ENCODE measurements at places on chromosomes 3 and 15. TPM values are rescaled to one million over a fixed set of nuclear protein-coding genes. Genes with fewer than 3 reads are reported as not detected.
A peak's percentile ranks its signal among the peaks of the same experiment; 100 is the strongest.

TEX55 gene
- total RNA-seq, result not detected

MAGEL2 gene
- total RNA-seq, result not detected

CCR9 gene
- not detected for total RNA-seq

GRCh38 chr3:48397767-48398681 is 26.0 kb downstream of the FBXW12 start:
- no peak overlapping the region for H3K27ac ChIP-seq
- no peaks in the 10 kb centered on the region for H3K4me1 ChIP-seq
- H3K27me3 ChIP-seq, result peaks cover 3% of the 10 kb centered on the region
- H3K36me3 ChIP-seq, result no peaks in the 10 kb centered on the region

GRCh38 chr3:5766848-5767247 is 579.3 kb downstream of the EDEM1 start:
- no peak for DNase-seq
- H3K4me3 ChIP-seq, result no peak overlapping the region
- H3K27me3 ChIP-seq, result no peaks in the 10 kb centered on the region

DNA sequence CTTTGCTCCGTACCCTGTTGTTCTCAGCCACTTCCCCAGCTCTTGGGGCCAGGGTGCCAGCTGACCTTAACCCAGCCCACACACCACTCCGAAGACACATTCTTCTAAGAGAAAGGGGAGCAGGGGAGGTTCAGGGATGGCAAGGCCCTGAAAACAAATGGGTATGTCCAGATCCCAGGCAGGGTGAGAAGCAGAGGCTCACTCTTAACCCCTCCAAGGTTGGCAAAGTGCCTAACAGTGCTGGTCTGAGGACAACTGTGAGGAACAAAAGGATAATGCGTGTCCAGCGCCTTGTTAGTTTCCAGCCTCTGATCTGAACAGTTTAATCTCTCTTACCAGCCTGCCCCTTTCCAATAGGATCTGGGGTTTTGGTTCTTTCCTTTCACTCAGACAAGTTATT is 1.5 kb downstream of the TMEM44 start:
- no peaks in the 10 kb centered on the region for H3K27me3 ChIP-seq
- H3K36me3 ChIP-seq, result no peaks in the 10 kb centered on the region
- peaks cover 5% of the 10 kb centered on the region for H3K4me1 ChIP-seq

DNA sequence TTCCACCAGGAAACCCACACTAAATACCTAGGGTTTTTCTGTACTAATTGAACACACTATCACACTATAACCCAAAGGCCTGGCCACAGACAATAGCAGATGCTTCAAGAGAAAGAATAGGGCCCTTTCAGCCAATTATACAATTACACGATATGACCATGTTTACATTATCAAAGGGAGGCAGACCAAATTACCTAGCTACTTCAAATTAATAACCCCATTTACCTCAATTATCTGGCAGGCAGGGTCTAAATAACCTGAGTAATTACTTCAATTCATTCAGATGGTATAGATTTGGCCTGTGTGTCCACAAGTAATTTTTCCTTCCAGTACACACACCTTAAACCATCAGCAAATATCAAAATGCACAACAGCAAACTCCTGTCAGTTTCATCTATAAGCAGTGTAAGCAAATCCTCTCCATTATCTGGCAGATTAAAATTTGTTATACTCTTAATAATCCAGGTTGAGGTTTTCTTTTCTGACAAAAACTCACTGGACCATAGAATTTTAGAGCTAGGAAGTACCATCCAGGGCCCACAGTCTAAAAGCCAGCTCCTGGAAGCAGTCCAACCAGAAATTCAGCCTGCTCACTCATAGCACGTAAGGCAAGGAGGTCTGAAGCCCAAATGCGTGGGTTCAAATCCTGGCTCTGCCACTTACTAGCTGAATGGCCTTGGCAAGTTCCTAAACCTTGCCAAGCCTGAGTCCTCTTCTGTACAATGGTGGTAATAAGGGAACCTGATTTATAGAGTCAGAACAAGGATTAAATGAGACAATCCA is 51.8 kb downstream of the RFTN1 start:
- DNase-seq, result no peak
- no peaks in the 10 kb centered on the region for H3K27me3 ChIP-seq
- H3K27ac ChIP-seq, result no peak overlapping the region
- H3K4me1 ChIP-seq, result peaks cover 38% of the 10 kb centered on the region
- H3K36me3 ChIP-seq, result peaks cover 12% of the 10 kb centered on the region

DNA sequence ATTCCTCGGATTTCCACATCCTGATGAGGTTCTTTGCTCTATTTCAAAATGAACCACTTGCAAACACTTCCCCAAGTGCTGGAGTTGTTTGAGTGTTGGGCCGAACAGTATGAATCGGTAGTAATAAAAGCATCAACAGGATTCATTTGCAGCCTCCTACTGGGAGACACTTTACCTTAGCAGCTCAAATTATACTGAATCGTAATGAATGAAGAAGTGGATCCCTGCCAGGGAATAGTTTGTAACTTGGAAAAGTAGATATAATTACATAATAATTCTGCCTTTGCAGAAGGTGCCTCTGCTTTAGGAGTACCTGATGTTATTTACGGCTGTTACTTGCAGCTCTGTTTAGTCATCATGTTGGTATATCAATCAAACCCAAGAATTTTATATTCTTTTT is 669.1 kb downstream of the CADM2 start:
- no peaks in the 10 kb centered on the region for H3K4me1 ChIP-seq
- H3K4me3 ChIP-seq, result no peak overlapping the region
- DNase-seq, result no peak
- H3K36me3 ChIP-seq, result no peaks in the 10 kb centered on the region
- H3K27me3 ChIP-seq, result no peaks in the 10 kb centered on the region

- no peaks in the 10 kb centered on the region for H3K36me3 ChIP-seq
- H3K27ac ChIP-seq, result no peak overlapping the region
- no peaks in the 10 kb centered on the region for H3K4me1 ChIP-seq
- no peaks in the 10 kb centered on the region for H3K27me3 ChIP-seq
- DNase-seq, result no peak
These were observed 7.5 kb downstream of the STRIT1 start for GRCh38 chr3:155285936-155286335.

- H3K4me3 ChIP-seq, result peak overlapping the region; percentile 52
- peak; percentile 50 for DNase-seq
- H3K27me3 ChIP-seq, result no peaks in the 10 kb centered on the region
- H3K4me1 ChIP-seq, result peaks cover 22% of the 10 kb centered on the region
- H3K27ac ChIP-seq, result peak overlapping the region; percentile 82
These were observed 10.3 kb downstream of the STOML1 start for GRCh38 chr15:73981761-73982221.

GRCh38 chr3:37731895-37732294 is 129.8 kb upstream of the CTDSPL start:
- H3K36me3 ChIP-seq, result no peaks in the 10 kb centered on the region
- no peak overlapping the region for H3K27ac ChIP-seq
- H3K4me1 ChIP-seq, result no peaks in the 10 kb centered on the region
- H3K27me3 ChIP-seq, result peaks cover 5% of the 10 kb centered on the region

- H3K27me3 ChIP-seq, result no peaks in the 10 kb centered on the region
- DNase-seq, result no peak
- H3K4me1 ChIP-seq, result no peaks in the 10 kb centered on the region
- no peaks in the 10 kb centered on the region for H3K36me3 ChIP-seq
- H3K27ac ChIP-seq, result no peak overlapping the region
These were observed 106.6 kb downstream of the MYH15 start for GRCh38 chr3:108403686-108404345.
